Non-pigmented ciliary epithelial cell (primary cell): ENCODE measurements at places on chromosomes 3 and 15.

DNA sequence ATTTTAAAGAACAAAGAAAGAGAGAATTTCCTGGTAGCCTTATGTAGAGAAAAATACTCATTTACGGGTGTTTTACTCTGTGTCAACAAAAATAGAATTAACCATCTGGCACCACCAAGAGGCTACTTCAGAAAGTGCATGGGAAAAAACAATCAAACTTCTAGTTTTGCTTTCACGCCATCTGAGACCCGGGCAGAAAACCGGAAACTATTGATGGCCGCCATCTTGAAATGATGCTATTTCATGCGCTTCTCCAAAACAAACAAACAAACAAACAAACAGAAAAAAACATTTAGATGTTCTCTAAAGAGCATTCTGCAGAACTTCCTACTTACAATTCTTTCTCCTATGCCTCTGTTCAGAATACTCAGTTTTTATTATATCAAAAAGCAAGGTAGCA is 49.4 kb upstream of the SYNPR start:
- peak; percentile 11 for DNase-seq

DNA sequence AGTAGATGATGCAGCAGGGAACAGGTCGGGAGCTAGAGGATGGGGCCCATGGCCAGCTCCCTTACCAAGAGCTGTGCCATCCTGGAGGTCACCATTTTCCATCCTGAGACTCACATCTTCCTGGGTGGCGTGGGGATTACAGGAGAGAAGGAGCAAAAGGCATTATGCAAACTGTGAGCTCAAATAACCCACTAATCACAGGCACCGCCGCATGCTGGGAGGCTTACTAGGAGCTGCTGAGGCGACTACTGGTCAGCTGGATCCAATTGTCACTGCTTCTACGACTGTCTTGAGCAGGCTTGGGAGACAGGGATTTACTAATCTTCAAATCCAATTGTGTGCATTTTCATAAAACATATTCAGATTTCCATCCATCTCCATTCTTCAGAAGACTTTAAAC is 12.5 kb upstream of the KBTBD12 start:
- no peak for DNase-seq

DNA sequence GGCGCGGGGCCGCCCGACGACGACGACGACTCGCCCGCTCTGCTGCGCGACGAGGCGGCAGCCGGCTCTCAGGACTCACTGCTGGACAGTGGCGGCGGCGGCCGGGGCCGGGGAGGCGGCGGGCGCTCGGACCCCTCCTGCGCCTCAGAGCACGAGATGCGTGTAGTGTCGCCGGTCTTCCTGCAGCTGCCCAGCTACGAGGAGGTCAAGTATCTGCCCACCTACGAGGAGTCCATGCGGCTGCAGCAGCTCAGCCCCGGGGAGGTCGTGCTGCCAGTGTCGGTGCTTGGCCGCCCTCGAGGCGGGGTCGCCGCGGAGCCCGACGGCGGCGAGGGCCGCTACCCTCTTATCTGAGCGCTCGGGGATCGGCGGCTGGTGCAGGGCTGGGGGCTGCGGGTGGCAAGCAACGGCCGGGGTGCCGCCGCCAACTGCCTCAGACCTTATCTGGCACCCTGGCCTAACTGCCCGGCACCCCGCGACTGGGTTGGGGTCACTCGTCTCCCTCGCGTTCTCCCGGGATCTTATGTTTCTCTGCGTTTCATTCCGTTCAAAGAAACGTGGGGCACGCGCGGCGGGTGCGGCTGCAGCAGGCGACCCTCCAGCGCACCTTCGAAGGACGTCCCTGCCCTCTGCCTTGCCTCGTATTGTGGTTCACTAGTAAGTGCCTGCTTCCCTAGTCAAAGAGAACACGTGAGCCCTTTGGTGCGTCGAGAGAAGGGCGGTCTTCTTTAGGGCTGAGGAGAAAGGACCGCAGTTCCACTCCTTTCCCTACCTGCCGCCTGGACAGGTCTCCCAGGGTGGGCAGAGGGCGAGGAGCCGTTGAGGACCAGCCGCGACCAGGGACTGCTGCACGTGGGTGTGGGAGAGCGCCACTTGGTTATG is 1.0 kb downstream of the C3orf80 start:
- no peak for DNase-seq

- no peak for DNase-seq
These were observed 27.4 kb downstream of the SEC22A start for GRCh38 chr3:123229145-123229544.

- no peak for DNase-seq
These were observed 62.6 kb downstream of the PLXNA1 start for GRCh38 chr3:127045435-127046045.

DNA sequence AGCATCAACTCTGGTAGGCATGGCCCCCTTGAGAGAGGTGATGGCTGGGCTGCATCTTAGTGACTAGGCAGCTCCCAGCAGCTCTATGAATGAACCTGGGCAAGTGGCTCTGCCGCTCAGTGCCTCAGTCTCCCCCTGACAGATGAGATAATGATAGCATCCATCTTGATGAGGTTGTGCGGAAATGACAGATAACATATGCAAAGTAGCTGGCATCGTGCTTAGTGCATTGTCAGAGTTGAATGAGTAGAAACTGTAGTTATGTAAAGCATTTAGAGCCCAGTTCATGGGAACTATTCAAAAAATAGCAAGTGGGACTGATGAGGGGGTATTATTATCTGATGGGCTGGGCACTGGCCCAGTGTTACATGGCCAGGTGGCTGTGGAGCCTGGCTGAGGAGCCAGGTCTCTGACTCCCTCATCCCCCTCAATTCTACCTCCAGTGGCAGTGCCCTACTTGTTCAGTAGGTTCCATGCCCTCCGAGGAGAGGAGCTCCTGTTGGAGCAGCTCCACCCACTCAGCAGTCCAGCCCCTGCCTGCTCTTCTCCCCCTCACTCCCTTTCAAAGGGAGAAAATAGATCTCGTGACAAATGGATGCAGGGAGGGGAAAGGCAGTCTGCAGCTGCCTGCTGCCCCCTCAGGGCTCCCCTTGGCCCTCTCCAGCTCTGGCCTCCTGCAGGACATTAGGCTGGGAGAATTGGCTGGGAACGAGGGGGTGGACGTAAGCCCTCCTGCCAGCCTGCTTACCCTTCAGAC is 6.6 kb downstream of the PRKCD start:
- no peak for DNase-seq

- DNase-seq: peak; percentile 40
These were observed 38.4 kb downstream of the UBP1 start for GRCh38 chr3:33401781-33402180.

DNA sequence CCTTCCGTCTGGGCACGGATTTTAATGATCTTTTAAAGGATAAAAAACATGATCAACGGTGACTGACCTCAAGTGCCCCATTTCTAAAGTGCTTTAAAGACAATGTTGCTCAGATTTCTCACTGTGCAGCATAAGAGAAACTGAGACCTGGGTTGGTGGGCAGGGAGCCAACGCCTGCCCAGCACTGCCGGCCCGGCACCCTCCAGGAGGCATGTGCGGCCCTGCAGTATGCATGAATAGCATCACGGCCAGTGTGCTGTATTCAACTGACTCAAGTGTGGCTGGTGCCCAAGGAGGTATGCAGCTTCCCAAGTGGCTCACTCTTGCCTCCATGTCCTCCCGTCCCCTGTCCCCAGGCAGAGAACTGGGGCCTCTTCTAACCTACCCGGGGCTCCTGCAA is 30.3 kb downstream of the SEC61A1 start:
- DNase-seq: no peak

GRCh38 chr3:5607581-5607980 is 420.1 kb downstream of the EDEM1 start:
- no peak for DNase-seq

- DNase-seq: no peak
These were observed 111.8 kb upstream of the C15orf61 start for GRCh38 chr15:67409175-67409574.

GRCh38 chr3:152350776-152351175 is 82.0 kb downstream of the MBNL1 start:
- no peak for DNase-seq

DNA sequence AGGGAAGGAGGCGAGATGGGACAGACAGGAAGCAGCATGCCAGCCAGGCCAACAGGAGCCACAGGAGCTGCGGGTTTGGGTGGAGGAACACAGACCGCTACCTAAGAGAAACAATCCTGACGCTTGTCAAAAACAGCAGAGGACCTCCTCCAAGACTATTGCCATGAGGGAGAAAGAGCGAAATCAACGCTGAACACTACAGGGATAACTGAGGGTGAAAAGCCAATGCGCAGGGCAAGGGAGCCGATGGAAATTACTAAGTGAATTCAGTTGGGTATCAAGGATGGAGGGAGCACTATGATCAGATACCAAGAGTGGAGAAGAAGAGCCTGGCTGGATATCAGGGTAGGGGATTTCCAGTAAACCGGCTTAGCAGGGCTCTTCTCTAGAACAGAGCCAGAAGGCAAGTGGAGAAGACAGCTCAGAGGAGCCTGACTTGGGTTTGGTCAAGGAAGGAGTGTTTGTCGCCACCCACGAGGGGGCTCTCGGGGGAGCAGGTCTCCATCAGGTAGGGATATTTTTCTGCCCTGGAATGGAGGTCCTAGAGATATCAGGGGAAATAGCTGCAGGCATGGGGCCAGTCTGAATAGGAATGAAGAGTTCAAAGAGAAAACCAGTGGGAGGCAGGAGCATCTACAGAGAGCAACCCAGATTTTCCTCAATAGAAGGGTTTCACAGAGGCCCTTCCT is 48.4 kb downstream of the SLC41A3 start:
- no peak for DNase-seq

DNA sequence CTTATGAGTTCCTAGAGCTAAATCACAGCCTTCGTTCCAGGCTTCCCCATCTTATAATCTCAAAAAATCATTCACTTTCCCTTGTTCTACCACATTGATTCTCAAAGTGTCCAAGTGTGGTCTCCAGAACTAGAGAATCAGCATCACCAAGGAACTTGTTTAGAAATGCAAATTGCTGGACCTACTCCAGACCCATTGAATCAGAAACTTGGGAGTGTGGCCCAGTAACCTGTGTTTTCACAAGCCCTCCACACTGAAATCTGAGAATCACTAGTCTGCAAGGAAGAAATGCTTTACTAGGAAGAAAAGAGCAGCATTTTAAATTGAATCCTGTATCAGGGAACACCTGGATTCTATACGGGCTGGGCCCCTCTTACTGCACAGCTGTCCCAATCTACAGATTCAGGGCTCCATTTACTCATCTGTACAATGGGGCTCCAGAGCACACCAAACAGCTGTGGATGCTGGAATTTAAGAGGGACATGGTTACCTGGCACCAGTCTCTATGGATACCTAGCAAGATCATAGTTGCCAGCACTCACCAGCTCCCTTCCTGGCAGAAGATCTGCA is 3.9 kb downstream of the MEGF11 start:
- no peak for DNase-seq

DNA sequence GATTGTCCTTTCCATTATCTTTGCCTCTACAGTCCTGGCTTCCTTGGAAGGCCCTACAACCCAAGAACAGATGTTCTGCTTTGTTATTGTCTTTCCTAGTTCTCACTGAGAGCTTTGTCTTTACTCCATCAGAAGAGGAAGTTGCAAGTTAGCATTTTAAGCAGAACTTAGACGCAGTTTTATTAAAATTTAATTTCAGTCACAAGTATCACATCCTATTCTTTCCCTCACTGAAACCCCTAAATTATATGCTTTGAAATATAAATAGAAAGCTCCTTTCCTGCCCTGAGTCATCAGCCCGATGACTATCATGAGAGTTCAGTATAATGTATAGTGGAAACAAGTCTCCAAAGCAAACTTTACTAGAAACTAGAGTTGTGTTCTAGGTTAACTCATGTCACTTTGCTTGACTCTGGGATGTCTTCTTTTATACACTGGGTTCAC is 291.2 kb upstream of the RBMS3 start:
- DNase-seq: no peak
